GM12878 (cell line): ENCODE measurements at places on chromosomes 5 and 9.

- DNase-seq = peak; percentile 27
Measured at GRCh38 chr9:122286764-122287163, 22.1 kb downstream of the MRRF start.

DNA sequence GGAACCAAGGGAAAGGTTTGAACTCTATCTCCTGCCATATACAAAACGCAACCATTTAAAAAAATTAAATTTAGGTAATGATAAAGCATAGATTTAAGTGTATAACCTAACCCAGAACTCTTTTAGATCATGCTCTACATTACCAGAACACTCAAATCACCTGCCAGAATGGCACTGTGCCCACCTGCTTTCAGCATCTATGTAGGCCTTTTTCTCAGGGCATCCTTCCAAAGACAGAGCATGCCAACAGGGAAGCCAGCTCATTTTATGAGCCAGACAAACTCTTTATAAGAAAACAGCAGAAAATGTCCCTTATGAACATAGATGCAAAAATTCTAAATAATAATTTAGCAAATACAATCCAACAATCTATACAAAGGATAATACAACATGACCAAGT, 47.9 kb upstream of the SMAD5 start:
- no peak for DNase-seq

DNA sequence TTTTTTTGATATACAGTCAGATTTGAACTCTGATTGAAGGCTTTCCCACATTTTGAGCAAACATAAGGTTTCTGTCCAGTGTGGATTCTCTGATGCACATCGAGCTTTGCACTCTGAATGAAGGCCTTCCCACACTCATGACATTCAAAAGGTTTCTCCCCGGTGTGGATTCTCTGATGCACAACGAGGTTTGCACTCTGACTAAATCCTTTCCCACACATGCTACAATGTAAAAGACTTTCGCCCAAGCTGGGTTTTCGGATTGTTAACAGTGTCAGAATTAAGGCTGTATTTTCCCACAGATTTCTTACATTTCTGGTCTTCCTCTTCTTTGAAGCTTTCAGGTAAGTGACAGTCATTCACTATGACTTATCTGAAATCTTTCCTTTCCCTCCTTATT, 44.3 kb downstream of the GHR start:
- DNase-seq = no peak

GRCh38 chr5:151159649-151160373, 2.2 kb upstream of the ANXA6 start:
- DNase-seq = no peak

DNA sequence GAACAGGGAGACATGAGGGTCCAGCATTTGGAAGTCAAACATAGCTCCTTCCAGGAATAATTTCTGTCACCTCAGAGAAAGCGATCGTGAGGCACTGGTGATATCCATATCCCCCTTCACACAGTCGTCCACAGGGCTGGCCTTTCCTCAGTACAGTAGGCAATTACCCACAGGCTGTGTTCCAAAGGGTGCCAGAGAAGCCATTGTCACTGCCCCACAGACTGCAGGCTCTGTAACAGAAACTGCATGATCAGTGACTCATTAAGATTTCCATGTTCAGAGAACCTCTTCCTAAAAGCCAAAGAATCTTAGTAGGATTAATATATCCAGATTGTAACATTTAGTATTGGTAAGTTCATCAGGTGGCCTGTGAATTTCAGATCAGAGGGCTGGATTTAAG, 127.6 kb downstream of the RPS23 start:
- DNase-seq = no peak

DNA sequence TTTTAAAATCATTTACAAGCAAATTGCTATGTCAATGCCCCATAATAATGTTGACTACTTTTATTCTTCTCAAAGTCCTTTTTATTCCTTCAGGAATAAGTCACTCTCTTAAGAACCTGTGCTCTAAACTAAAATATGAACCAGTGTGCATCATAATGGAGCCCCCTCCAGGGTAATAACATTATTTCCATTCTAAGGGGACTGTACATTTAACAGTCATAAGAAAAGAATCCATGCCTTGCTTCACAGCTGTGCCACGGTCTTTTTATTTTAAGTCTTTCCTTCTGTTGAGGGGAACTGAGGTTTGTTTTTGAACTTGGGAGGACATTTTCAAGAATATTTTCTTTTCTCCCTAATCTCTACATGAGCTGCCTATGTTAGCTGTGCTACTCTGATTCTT, 297.6 kb downstream of the MAN2A1 start:
- DNase-seq = no peak
